ENCODE measurements at places on chromosomes 3 and 15. TPM values are rescaled to one million over a fixed set of nuclear protein-coding genes. Genes with fewer than 3 reads are reported as not detected.

GRCh38 chr15:45174069-45174468, 13.7 kb downstream of the SHF start:
- no peak overlapping the region for H3K4me3 ChIP-seq
- DNase-seq: no peak
- no peaks in the 10 kb centered on the region for H3K27me3 ChIP-seq
- no peak overlapping the region for H3K27ac ChIP-seq
- H3K36me3 ChIP-seq: no peaks in the 10 kb centered on the region

- no peak for DNase-seq
- H3K36me3 ChIP-seq: peaks cover under 1% of the 10 kb centered on the region
- H3K27me3 ChIP-seq: no peaks in the 10 kb centered on the region
- H3K27ac ChIP-seq: peak overlapping the region; percentile 99
- peak overlapping the region; percentile 93 for H3K4me3 ChIP-seq
These were observed 917 bp downstream of the LNP1 start for GRCh38 chr3:100402256-100402655.

DNA sequence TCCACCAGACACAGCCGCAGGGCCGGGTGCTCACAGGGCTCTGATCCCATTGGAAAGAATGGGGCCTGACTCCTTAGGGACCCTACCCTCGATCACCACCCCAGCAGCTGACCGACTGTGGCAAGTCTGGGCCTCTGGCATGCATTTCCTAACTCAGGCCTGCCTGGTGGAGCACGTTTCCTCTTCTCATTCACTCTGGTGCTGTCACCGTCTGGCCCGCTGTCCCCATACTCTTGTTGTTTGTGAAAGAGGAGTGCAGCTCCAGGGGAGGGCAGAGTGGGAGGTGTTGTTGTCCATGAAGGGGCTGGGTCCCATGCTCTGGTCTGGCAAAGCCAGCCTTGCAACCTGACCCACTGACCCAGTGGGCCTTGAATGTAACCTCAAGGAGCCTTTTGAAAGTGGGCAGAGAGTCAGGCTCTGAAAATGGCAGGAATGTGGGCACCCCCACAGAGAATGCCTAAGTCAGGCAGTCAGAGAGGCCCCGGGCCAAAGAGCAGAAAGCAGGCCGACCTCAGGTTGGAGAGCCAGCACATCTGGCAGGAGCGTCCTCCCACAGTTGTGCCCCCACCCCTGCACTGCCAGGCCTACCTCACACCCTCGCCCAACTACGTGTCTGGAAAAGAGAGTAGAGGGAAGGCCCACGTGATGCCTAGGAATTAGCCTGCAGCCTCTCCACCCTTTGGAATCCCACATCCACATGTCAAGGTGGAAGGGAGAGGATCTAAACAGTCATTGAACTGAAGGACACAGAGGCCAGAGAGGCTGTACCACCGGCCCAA, 10.9 kb downstream of the SEMA7A start:
- no peaks in the 10 kb centered on the region for H3K27me3 ChIP-seq
- no peak overlapping the region for H3K4me3 ChIP-seq
- peaks cover 34% of the 10 kb centered on the region for H3K4me1 ChIP-seq
- no peaks in the 10 kb centered on the region for H3K36me3 ChIP-seq
- H3K27ac ChIP-seq: no peak overlapping the region

GRCh38 chr15:40925495-40925862, 3.7 kb upstream of the DLL4 start:
- H3K36me3 ChIP-seq: no peaks in the 10 kb centered on the region
- H3K27me3 ChIP-seq: peaks cover 31% of the 10 kb centered on the region
- H3K27ac ChIP-seq: no peak overlapping the region
- DNase-seq: no peak
- peaks cover 25% of the 10 kb centered on the region for H3K4me1 ChIP-seq

DNA sequence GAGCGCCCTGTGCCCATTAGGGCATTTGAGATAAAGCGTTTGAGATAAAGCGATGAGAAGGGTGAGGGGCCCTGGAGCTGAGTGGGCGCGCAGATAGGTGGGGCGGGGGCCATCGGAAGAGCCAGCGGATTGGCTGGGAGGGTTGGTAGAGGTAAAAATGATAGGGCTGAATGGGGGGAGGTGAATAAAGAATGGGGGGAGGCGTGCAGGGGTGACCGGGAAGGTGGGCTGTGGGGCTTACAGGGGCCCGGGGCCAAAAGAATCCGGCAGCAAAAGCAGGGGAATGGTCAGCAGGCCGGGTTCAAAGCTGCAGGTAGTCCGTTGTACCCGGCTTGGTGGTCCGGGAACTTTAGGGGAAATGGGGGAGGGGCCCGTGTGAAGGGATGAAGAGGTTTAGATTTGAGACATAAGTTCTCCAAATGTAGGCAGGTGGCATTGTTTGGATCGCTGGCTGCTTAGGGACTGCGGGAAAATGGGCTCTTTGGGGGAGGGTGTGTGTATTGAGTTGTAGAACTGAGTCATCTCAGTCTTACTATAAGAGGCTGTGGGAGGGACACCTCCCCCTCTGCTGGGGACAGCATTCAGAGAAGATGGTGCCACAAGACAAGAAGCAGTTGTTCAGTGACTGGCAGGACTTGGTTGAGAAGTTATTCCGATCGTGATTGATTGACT, 610 bp downstream of the ARID3B start:
- H3K36me3 ChIP-seq: peaks cover 32% of the 10 kb centered on the region
- H3K27me3 ChIP-seq: no peaks in the 10 kb centered on the region
- H3K4me3 ChIP-seq: peak overlapping the region; percentile 98
- H3K27ac ChIP-seq: peak overlapping the region; percentile 96

DNA sequence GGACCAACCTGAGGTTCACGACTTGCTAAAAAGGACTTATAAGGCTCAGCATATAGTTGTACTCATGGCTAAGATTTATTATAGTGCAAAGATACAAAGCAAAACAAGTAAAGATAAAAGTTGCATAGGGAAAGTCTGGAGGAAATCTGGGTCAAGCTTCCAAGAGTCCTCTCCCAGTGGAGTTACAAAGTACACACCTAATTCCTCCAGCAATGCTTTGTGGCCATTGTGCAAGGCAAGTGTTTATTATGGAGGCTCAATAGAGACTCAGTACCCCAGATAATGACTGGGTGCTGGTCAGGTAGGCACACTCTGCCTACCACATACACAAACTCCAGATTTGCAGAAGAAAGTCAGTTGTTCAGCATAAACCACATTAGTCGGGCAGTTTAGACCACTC, 22.9 kb downstream of the LNP1 start:
- no peak overlapping the region for H3K27ac ChIP-seq
- no peaks in the 10 kb centered on the region for H3K27me3 ChIP-seq
- H3K4me3 ChIP-seq: no peak overlapping the region
- H3K36me3 ChIP-seq: no peaks in the 10 kb centered on the region
- H3K4me1 ChIP-seq: no peaks in the 10 kb centered on the region

The FRMD4B gene
- total RNA-seq: 27.1 TPM

DNA sequence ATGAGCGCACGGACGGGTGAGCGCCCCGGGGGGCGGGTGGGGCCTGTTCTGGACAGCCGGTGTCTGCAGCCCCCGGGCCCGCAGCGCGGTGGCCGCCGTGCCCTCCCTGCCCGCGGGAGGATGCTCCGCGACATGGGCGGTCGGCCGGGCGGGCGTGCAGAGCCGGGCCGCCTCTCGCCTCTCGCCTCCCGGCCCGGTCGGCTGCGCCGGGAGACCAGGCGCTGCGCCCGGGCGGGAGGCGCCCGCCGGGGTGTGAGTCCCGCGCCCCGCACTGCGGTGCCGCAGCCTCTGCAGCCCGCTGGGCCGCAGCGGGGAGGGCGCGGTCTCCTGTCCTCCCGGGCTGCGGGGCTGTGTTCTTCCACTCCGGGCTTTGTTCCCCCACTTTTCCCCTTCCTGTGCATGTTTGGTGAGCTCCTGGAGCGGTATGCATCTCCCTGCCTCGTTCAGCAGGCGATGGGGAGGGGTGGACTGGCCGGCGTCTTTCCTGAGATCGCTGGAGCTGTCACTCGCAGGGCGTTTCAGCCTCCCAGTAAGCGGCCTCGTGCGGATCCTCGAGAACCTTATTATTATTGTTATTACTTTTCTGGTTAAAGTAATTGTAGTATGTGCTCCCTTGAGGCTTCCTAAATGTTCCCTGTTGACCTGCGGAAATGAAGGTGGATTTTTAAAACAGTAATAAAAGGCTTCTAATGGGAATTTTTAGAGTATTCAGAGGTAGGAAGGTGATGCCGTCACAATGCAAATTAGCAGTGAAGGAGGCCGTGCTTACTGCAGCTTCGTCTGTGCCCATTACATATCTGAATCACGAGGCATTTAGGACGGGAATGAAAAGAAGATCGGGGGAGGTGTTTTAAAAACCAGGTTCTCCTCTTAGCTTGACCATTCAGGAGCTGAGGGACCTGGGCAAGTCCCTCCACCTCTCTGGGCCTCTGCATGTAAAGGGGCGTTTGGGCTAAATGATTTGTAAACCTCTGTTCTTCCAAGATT, 593 bp downstream of the TMOD2 start:
- peaks cover 6% of the 10 kb centered on the region for H3K36me3 ChIP-seq
- peaks cover 10% of the 10 kb centered on the region for H3K4me1 ChIP-seq
- H3K4me3 ChIP-seq: peak overlapping the region; percentile 77
- peaks cover 64% of the 10 kb centered on the region for H3K27me3 ChIP-seq
- DNase-seq: peak; percentile 62

DNA sequence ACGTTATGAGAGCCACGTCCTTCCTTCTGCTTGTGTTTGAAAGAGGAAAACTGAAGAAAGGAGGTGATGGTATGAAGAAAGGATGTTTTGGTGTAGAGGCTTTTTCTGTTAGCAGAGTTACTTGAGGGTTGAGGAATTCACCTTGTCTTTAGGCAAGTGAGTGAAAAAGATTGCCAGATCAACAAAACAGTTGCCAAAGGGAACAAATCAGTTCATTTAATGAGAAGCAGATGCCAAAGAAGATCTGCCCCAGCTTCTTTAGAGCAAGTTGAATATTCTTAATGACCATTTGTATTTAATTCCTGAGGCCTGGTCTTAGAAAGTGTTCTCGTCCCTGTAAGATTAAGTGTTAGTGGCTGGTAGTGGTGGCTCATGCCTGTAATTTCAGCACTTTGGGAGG, 2.6 kb downstream of the CHCHD6 start:
- DNase-seq: no peak
- H3K4me1 ChIP-seq: peaks cover 17% of the 10 kb centered on the region
- no peak overlapping the region for H3K4me3 ChIP-seq
- no peak overlapping the region for H3K27ac ChIP-seq

GRCh38 chr15:92657486-92657885, 1.9 kb upstream of the FAM174B start:
- peaks cover 3% of the 10 kb centered on the region for H3K4me1 ChIP-seq
- peaks cover 45% of the 10 kb centered on the region for H3K27me3 ChIP-seq
- no peak overlapping the region for H3K27ac ChIP-seq
